ENCODE measurements at places on chromosomes 6 and 20.
A peak's percentile ranks its signal among the peaks of the same experiment; 100 is the strongest.

DNA sequence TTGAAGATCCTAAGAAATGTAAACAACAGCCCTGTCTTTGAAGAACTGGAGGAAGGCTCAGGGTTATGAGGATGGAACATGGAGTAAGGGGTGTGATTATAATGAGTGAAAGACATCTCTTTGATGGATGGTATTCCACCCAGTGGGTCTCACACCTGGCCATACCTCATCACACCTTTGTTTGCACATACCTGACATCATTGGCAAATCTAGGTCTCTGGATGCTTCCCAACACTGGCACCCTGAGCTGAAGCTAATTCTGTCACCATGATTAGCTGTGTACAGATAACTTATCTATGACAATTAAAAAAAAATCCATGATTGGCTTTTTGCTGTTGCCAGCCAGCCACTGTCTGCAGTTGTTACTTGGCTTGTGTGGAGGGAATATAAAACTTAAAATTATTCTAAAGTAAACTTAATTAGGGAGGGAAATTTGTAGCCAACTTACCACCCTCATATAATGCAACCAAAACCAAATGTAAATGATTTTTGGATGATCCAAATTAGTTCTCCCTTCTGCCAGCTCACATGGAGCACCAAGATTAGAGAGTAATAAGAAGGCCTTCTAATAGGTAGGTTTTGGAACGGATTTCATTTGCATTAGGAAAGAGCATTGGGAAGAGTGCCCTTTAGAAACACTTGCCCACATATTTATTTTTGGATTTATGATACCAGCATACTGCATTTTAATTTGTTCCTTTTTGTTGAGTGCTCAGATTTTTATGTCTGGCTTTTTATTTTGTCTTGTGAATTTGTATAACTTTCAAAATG lies 249.5 kb downstream of the SOX4 start:
- DNase-seq = no peak

GRCh38 chr6:39882531-39882899 lies 51.7 kb downstream of the MOCS1 start:
- peak; percentile 98 for DNase-seq

DNA sequence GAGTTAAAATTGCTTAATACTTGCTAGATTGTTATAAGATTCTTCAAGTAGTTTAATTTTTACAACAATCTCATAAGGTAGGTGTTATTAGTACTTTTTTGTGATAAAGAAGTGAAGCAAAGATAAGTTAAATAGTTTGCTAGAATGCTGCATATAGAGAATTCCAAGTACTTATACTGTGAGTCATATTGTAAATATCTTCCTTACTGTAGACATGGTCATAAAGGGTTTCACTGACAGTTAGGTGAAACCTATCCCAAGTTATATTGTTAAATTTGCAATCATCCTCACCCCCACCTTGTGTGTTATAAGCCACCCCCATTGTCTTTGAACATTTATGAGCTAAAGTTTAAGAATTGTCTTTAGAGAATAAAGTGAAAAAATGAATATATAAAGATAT lies 142.0 kb downstream of the FAM83B start:
- peak; percentile 9 for DNase-seq

DNA sequence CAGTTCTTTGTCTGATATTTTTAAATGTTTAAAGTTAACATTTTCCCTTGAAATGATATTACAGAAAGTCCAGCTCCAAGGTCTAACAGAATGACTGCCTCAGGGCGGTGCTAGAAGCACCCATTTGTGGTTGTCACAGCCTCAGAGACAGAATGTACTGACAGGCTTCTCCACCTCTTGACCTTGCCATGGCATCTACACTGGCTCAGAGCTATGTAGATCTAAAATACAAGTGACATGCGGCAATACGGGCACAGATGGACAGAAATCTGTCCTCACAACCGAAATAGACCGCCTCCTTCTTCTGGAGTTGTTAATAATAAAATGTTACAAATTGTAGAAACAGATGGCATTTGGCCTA lies 167.2 kb upstream of the THEMIS start:
- no peak for DNase-seq

DNA sequence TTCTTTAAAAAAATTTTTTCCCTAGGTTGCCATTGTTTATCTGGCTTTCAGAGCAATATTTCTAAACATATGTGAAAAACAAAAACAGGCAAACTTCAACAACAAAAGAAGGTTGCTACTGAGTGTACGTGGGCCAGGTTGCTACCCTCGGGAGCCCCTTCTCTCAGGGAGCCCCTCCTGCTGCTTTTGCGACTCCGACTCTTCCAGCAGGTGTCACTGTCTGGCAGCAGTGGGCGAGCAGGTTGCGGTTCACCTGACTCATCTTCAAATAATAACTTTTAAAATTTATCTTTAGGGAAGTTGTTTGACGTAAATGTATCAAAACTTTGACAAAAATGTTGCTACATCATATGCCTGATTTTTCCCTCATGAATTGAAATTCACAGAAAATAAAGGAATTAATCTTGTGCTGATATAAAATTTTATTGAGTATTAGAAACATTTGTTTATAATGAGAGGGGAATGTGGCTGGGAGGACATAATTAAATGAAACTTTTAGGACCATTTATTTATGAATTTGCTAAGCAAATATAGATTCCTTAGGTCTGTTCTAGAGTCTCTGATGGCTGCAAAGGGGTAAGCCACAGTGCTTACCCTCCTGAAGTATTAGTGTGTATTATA lies 138.8 kb downstream of the HIVEP1 start:
- peak; percentile 44 for DNase-seq

- DNase-seq = no peak
Measured at GRCh38 chr6:43810965-43811732, 41.1 kb downstream of the VEGFA start.

DNA sequence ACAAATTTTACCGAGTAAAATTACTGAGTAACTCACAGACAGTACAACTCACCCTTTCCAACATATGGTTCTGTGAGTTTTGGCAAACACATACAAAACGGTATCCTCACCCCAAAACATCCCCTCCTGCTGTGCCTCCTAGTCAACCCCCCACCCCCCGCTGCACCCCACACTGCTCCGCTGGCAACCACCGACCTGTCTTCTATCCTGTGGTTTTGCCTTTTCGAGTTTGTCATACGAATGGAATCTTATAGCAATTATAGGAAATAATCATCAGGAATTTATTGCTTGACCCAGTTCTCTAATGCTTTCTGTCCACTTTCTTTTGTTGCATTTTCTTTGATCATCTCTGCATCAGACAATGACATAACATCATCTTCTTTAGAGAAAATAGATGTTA lies 312.3 kb downstream of the KIF16B start:
- DNase-seq = peak; percentile 81

GRCh38 chr6:156161471-156161870 lies 615.7 kb upstream of the ARID1B start:
- no peak for DNase-seq

GRCh38 chr20:10713161-10713560 lies 39.4 kb upstream of the JAG1 start:
- no peak for DNase-seq

GRCh38 chr20:9186396-9186795 lies 117.5 kb downstream of the PLCB4 start:
- DNase-seq = no peak

- DNase-seq = no peak
Measured at GRCh38 chr6:35443341-35444030, 8.7 kb upstream of the FANCE start.
